Endodermal cell (in vitro differentiated cells): ENCODE measurements at places on chromosomes 5 and 9. TPM values are rescaled to one million over a fixed set of nuclear protein-coding genes. Genes with fewer than 3 reads are reported as not detected.

DNA sequence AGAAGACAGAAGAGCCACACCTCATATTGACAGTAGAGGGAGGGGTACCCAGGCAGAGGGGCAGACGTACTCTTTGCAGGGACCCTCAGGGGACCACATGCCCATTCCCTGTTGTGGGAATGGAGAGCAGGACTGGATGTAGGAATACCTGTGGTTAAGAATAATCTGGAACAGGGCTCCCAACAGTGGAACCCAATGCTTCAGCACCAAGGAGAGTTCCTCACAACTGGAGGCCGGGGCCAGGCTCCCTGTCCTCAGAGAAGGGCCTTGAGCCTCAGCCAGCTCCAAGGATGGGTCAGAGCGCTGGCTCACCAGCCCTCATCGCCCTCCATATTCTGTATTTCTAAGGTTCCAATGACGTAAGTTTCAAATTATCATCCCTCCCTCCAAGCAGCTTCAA lies 7.4 kb upstream of the SHC3 start:
- DNase-seq, result peak; percentile 90

- no peak for DNase-seq
These were observed 94.2 kb downstream of the FOXD1 start for GRCh38 chr5:73354406-73354805.

DNA sequence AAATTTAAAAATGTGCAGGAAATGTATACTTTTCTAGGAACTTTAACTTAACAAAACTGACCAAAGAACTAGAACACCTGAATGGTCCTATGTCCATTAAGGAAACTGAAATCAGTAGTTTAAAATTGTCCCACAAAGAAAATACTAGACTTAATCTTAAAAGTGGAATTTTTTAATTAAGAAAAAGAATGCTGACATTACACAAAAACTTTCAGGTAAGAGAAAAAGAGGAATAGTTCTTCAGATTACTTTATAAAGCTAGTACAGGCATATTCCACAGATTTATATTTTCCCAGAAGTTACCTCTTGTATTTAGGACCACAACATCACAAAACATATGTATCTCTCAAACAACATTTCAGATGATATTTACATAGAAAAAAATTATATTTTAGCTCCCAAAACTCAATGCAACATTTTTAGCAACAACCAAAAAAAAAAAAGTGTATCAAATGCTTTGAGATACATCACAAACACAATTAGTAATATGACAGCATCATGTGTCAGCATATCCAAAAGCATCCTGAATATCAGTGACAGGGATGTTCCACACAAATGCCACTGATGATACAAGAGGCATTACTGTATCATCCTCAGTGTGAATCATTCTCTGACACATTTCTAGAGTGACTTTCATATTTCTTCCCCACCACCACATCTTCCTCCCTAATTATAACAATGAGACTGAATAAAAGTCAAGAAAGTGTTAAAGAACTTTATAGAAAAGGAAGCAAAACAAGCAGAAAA lies 264.0 kb downstream of the EPB41L4A start:
- DNase-seq, result no peak

DNA sequence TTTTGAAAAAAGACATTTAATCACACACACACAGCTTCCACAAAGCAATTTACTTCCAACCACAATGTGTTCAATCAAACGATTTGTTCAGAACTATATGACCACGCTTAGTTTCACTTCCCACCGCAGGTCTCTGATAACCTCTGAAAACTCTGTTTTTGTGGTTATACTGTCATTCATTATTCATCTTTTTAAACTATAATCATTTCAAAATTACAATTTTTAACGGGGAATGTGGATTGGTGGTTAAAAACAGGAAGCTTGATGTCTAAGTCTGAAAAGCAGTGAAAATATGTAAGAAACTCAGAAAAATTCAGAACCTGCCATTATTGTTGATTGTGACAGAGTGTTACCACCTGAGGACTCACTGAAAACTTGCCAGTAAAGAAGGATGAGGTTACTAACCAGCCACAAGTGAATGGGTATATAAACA lies 12.7 kb upstream of the TMEM174 start:
- no peak for DNase-seq

GRCh38 chr5:84028093-84028492 lies 307.4 kb upstream of the HAPLN1 start:
- no peak for DNase-seq

- no peak for DNase-seq
These were observed 16.9 kb upstream of the PLCXD3 start for GRCh38 chr5:41527201-41527779.

- no peak for DNase-seq
These were observed 16.6 kb downstream of the HK3 start for GRCh38 chr5:176882567-176882903.

DNA sequence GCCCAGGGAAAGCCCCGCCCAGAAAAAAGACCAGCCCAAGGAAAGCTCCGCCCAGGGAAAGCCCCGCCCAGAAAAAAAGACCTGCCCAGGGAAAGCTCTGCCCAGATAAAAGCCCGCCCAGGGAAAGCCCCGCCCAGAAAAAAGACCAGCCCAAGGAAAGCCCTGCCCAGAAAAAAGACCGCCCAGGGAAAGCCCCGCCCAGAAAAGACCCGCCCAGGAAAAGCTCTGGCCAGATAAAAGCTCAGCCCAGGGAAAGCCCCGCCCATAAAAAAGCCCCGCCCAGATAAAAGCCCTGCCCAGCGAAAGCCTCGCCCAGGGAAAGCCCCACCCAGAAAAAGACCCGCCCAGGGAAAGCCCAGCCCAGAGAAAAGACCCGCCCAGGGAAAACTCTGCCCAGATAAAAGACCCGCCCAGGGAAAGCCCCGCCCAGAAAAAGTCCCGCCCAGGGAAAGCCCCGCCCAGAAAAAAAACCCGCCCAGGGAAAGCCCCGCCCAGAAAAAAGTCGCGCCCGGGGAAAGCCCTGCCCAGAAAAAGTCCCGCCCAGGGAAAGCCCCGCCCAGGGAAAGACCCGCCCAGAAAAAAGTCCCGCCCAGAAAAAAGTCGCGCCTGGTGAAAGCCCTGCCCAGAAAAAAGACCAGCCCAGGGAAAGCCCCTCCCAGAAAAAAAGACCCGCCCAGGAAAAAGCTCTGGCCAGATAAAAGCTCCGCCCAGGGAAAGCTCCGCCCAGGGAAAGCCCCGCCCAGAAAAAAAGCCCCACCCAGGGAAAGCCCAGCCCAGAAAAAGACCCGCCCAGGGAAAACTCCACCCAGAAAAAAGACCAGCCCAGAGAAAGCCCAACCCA lies 11.9 kb downstream of the GRIN1 start:
- peak; percentile 89 for DNase-seq

DNA sequence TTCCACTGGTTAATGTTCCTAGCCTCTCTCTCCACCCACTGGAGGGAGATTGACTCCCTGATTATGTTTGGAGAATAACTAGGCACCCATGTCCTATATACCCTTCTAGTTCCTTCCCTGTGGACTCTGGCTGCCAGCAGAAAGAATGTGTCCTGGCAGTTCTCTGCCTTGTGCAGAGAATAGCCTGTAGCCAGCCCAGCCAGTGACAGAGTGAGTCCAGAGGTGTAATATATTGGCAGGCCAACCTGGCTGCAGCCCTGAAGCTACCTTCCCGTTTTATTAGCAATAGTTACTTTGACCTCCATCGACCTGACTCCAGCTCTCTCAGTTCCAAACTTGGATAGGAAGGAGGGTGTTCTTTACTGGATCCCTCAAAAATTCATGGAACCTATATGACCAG lies 8.1 kb downstream of the SETD9 start:
- no peak for DNase-seq

DNA sequence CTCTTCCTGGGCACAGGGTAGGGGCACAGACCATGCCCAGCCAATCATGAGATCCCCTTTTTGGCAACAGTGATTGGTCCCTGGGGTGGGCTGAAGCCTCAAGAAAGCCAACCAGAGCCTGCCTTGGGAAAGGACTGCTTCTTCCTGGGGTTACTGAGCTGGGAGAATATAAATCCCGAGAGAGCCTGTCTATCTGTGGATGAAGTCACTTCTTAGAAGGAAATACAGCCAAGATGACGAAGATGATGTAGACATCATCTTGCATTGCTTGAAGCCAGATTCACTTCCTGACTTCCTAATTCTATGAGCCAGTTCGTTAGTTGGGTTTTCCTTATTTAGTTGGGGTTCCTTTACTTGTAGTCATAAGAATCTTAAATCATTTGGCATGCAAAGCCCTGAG lies 50.1 kb upstream of the PWWP2A start:
- no peak for DNase-seq

DNA sequence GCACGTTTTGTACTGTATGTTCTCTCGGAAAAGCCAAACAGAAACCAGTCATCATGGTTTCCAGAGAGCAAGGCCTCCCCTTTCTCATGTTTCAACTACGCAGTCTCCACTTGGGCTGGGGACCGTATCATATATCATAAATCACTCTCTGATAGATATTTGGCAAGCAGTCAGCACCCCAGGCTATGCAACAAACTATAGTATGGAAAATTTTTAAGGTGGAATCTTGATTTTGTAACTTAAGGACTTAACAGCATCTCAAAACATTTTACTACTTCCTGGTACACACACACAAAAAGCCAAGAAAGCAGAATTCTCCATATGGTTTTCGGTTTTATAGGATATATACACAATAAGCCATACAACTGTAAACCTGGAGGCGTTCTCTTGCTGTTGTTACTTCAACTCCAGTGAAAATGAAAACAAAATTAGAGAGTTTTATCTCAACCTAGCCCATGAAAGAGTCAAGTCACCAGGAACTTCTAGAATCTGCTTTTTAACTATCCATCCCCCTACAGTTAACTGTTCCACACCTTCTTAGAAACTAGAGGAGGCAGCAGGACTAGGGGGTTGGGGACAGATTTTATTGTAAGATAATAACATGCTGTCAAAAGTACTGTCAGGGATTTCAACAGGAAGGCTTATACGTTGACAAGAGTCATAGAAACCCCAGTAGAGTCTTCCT lies 283.4 kb downstream of the NFIB start:
- DNase-seq, result no peak

DNA sequence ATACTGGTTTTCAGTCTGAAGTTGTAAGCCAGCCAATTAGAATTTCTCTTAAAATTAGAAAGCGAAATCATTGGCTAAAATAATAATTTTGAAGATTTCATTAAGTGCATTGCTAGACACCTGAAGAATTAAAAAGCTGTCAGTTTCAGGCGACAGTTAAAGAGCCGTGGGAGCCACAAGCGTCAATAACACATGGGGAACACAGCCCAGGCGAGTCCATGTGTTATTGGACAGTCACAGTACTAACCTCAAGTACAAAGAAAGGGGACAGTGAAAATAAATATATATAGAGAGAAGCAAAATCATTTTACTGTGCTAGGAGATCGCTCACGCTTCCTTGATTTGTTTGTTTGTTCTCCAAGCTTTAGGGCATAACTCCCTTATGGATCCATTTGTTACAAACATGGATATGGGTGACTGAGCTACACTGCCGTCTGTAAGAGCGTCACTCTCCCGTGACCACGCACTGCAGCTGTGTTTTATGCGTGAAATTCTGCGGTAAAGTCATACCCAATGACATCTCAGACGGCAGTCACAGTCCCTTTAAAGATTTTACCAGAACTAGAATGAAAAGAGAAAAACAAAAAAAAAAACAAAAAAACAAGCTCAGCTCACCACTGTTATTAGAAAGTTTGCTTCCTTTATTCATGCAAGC lies 83.2 kb downstream of the USP20 start:
- DNase-seq, result no peak

GRCh38 chr5:114390431-114390830 lies 28.6 kb downstream of the KCNN2 start:
- DNase-seq, result no peak

DNA sequence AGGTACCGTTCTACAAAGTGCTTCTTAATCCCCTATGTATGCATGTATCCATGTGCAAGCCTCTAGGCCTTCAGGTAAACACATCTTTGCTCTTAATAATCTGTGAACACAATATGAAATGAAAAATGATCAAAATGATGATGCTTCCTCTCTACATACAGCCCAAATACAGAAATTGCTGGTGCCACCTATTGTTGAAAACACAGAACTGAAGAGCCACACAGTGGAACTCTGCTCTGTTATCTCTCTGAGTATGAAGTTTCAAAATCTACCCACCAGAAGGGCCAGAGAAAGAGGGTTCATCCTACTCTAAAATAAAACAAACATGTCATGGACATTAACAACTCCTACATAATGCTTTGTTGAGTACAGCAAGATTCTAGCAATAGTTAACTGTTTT lies 71.3 kb downstream of the GLIS3 start:
- no peak for DNase-seq

GRCh38 chr9:32989660-32990059 lies 11.8 kb downstream of the APTX start:
- no peak for DNase-seq

DNA sequence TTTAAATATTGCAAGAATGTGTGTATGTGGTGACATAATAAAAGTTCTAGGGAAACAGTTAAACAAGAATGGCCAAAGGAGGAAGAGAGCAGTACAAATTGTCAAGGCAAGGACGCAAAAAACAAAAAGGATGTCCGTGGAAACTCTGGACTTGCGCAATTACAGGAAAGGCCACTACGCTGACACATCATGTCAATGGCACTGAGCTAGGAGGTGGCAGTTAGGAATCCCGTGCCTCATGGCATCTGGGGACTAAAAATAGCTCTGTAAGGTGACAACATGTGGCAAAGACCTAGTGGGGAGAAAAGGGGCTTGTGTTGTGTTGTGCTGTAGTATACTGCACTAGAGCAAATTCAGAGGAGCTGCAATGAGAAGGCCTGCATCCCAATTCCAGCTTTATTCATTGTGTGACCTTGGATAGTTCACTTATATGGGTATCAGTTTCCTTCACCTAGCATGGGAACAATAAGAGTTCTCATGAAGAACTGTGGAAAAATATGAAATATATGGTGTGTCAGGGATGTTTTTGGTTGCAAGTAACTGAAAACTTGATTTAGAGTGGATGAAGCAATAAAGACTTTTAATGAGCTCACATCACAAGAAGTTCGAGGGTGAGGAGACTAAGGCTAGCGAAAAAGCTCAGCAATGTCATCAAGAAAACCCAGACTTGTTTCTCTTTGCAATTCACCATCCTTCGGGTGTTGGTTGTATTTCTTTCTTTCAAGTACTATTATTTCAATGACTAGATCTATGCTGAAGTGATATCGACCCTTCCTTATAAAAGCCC lies 124.1 kb upstream of the STC2 start:
- DNase-seq, result no peak

The CDKN2B gene
- 9.6 to 11.4 TPM (median 10.9 TPM) in 3 replicates for total RNA-seq

The CDX1 gene
- total RNA-seq, result not detected in 3 replicates

The AMBP gene
- 1.3 to 2.9 TPM (median 2.7 TPM) in 3 replicates for total RNA-seq

The ANXA6 gene
- 206 and 235 TPM in 2 replicates for total RNA-seq

The TTC39B gene
- 55.5 and 69.5 TPM in 2 replicates for total RNA-seq

The GFI1B gene
- total RNA-seq, result 0.29 and 0.44 TPM in 2 replicates

The TRIM52 gene
- 5.3 and 5.9 TPM in 2 replicates for total RNA-seq

The ZNF483 gene
- 21.0 and 21.4 TPM in 2 replicates for total RNA-seq

The GARNL3 gene
- 7.2 and 7.3 TPM in 2 replicates for total RNA-seq

The PLPPR1 gene
- total RNA-seq, result 0.59 to 1.5 TPM (median 1.1 TPM) in 3 replicates

The SLC4A9 gene
- 0.27 and 0.79 TPM in 2 replicates for total RNA-seq
